ENCODE measurements at places on chromosomes 1 and 21.

DNA sequence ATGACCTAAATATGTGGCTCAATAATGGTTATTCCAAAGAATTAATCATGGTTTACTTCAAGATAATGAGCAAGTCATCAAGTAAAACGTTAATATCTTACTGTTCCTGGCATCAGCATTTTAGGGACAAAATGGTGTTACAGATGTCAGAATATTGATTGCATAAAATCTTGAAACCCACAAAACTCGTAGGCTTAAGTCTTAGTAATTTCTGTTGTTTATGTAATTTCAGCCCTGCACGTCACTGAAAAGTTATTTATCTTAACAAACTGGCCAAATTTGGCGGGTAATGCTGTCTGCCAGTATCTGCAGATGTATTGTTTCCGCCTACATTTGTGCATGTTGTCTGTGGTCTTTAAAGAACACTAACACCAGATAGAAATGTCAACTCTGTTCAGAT is 25.8 kb downstream of the CDC7 start:
- DNase-seq, result no peak

GRCh38 chr21:20997636-20998455 is at the start of gene NCAM2:
Gene NCAM2, plus strand, starts transcription at chr21:20998409.
- DNase-seq, result peak; percentile 39

GRCh38 chr1:207145401-207146058 is 41.5 kb downstream of the C4BPA start:
- DNase-seq, result no peak

- DNase-seq, result no peak
Measured at GRCh38 chr1:238552271-238552670, 661.5 kb upstream of the ZP4 start.

- DNase-seq, result no peak
Measured at GRCh38 chr1:100322436-100323211, 29.7 kb upstream of the CDC14A start.

- no peak for DNase-seq
Measured at GRCh38 chr21:38561613-38562581, 63.6 kb upstream of the ERG start.

GRCh38 chr1:148160343-148161052 is 8.4 kb upstream of the NBPF11 start:
- DNase-seq, result no peak

- DNase-seq, result peak; percentile 57
Measured at GRCh38 chr1:107829036-107829770, 135.8 kb downstream of the VAV3 start.

GRCh38 chr1:229295745-229296144 is 24.8 kb downstream of the RAB4A start:
- DNase-seq, result no peak

- no peak for DNase-seq
Measured at GRCh38 chr1:51342591-51343206, 12.3 kb upstream of the TTC39A start.

- DNase-seq, result no peak
Measured at GRCh38 chr1:62288662-62289061, 30.6 kb downstream of the KANK4 start.

GRCh38 chr21:37159053-37159776 is 86.2 kb downstream of the TTC3 start:
- DNase-seq, result no peak

GRCh38 chr1:149937759-149938158 is 1.1 kb upstream of the MTMR11 start:
- DNase-seq, result no peak

DNA sequence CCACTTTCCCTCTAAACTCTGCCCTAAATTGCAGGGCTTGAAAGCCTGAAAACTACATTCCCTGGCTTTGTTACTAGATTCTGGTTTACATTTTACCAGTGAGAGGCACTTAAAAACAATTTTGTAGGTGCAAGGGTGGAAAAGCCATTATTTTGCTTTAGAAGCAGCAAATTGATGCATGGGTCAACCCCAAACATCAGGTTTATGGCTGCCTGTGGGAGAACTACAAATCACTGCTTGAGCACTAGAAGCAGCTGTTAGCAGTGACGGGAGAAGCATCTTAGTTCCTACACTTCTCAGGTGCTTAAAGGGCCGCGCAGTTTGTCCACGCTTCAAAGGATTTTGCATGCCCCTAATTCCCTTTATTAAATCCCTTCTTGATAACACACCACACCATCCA is 417.2 kb downstream of the PCP4 start:
- DNase-seq, result no peak

DNA sequence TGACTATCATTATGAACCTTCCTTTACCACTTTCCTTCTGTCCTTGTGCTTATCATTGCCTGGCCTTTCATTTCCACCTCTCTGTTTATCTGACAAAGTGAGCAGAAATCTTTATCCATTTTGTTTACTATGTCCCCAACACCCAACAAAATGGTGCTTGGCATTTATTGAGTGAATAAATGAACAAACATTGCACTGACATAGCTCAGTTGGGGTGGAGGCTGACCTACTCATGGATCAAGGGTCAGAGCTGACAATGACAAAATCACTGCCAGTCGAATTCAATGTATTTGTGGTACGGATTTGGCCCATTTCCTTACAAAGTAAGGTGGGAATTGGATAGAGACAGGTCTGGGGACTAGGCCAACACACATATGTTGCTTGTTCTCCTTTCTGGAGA is 257.4 kb upstream of the PLXNA2 start:
- DNase-seq, result no peak

- DNase-seq, result no peak
Measured at GRCh38 chr1:115677565-115677964, 35.8 kb downstream of the VANGL1 start.

- DNase-seq, result no peak
Measured at GRCh38 chr1:1073743-1074587, at the start of gene RNF223. Gene RNF223, minus strand, starts transcription at chr1:1074306. Its CDS starts 1,740 bp downstream, at chr1:1072566.

GRCh38 chr1:186636786-186637185 is 43.4 kb downstream of the PTGS2 start:
- DNase-seq, result no peak

DNA sequence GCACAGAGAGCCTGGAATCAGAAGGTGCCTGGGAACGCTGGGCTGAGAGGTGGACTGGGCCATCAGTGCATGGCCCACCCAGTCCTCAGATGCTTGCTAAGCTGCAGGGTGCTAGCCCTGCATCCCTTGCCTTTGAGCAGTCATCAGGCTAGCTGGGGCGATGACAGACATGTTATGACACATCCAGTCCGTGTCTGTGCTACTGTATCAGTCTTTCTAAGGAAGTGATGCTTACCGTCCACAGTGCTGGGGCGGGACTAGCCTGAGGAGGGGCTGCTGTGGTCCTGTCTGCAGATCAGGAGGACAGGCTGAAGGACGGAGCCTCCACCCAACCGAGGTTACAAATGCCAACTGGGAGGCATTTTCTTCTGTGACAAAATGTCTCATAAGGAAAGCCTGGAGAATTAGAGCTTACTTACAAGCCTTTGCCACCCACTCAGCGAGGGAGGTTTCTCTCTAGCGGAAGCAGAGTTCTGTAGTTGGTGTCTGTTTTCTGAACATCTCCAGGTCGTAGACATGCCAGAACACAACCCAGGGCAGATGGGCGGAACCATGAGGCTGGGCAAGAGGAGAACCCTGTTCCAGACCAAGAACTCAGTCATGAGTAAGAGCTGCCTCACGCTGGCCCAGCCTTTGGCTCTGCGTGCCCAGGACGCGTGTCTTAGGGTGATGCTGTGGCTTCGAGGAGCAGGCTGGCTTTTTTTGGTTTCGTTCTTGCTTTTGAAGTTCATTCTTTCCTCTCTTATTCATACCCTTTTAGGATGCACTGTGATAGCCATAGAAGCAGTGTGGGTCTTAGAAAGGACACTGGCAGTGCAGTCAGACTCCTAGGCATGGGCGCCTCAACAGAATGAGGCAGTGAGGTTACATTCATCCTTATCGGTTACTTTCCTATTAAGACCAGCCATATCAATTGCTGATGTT is 14.3 kb downstream of the SLFNL1 start:
- DNase-seq, result no peak

- DNase-seq, result no peak
Measured at GRCh38 chr1:168598892-168599291, 22.5 kb downstream of the XCL1 start.

- no peak for DNase-seq
Measured at GRCh38 chr1:97767381-97767780, 153.5 kb downstream of the DPYD start.

DNA sequence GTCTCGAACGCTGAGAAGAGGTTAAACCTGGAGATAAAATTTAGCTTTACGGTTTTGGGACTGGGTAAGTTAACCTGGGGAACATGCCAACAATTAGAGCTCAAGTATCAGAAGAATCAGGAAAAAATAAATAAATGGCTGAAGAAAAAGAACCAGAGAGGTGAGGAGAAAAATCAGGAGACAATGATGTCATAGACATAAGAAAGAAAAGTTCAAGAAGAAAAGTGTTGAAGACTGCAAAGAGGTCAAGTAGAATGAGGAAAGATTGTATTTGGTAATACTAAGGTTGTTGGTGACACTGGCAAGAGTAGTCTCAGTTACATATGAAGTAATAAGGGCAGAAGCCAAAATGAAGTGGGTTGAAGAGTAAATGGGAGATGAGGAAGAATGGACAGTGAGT is 26.0 kb downstream of the CDKN2C start:
- no peak for DNase-seq

GRCh38 chr1:23403038-23403336 is 21.6 kb downstream of the TCEA3 start:
- DNase-seq, result no peak

DNA sequence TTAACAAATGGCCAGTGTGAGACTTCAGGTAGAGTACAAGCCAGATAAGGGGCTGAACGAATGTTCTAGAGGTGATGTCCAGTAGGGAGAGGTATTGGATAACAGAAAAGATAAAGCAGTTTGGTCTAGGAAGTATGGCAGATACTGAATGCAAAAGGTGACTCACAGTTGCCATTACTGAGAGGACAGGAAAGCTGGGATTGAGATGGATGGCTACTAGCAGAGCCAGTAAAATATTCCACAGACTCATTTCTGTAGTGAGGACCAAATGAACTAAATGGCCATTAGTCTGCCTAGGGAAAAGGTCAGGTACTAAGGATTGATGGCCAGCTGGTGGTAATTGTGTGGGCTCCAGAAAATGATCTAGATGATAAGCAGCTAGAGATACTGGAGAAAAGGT is 11.5 kb downstream of the MACO1 start:
- DNase-seq, result no peak

GRCh38 chr1:30762152-30762929 is 4.8 kb upstream of the LAPTM5 start:
- no peak for DNase-seq

DNA sequence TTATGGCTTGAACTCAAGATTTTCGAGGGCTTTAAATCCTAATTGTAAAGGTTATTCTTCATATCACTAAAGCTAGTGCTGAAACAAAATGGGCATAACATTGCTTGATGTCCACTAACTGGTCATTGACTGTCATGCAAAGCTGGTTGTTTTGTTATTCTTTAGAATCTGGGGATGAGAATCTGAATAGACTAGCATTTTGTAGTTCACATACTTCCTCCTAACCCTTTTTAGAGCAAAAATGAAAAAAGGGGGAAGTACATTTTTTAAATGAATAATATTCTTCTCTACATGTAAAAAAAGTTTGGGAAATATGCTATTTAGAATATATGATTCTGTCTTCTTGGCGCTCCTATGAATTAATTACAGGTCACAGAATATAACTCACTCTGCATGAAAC is 72.2 kb upstream of the HMCN1 start:
- DNase-seq, result no peak

GRCh38 chr21:38984568-38984967 is 178.8 kb downstream of the ETS2 start:
- no peak for DNase-seq

DNA sequence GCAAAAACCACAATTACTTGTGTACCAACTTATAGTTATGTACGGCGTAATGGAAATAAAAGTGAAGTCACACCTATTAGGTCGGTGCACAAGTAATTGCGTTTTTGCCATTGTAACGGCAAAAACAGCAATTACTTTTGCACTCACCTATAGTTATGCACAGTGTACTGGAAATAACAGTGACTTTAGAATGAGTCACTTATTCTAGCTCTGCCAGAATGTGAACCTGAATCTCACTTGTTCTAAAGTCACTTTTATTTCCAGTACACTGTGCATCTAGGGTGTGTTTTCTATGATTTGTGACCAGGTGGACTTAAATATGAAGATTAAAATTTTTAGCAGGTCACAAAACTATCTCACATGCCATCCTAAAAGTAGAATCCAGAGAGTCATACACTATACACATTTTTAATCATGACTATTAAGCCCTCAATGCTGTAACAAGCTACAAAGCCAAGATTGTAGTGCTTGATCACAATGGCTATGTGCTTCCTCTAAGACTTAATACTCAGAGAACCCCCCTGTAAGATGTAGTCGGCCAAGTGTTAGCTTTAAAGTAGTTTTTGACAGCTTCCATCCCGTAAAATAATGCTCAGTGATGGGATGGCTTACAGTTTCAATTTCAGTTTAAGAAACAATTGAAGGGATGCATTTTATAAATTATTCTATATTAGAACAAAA is 218.8 kb downstream of the NEGR1 start:
- no peak for DNase-seq

- DNase-seq, result no peak
Measured at GRCh38 chr1:228477263-228477662, 9.9 kb upstream of the RNF187 start.

DNA sequence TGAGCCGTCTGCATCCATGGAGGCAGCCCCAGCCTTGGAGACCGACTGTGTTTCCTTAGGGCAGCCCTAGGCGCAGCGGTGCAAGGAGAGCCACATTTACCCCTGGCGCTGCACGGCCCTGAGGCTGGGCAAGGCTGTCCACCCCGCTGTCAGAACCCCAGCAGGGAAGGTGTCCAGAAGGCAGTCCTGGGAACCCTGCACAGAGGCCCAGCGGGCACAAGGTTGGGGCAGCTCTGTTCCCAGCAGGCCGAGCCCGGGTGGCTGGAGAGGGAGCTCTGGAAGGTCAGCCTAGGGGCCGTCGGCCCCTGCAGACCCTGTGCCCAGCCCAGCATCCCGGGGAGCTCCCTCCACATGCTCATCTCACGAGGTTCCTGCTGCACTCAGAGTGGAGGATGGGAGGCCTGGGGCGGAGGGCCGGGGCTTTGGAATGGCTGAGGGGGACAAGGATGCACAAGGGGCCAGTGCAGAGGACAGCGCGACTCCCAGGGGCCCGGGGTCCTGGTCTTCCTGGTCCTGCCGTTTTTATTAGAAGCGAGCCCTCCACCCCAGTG is 19.9 kb upstream of the SAMD11 start:
- no peak for DNase-seq

- peak; percentile 3 for DNase-seq
Measured at GRCh38 chr1:200731654-200732332, 6.9 kb upstream of the CAMSAP2 start.

DNA sequence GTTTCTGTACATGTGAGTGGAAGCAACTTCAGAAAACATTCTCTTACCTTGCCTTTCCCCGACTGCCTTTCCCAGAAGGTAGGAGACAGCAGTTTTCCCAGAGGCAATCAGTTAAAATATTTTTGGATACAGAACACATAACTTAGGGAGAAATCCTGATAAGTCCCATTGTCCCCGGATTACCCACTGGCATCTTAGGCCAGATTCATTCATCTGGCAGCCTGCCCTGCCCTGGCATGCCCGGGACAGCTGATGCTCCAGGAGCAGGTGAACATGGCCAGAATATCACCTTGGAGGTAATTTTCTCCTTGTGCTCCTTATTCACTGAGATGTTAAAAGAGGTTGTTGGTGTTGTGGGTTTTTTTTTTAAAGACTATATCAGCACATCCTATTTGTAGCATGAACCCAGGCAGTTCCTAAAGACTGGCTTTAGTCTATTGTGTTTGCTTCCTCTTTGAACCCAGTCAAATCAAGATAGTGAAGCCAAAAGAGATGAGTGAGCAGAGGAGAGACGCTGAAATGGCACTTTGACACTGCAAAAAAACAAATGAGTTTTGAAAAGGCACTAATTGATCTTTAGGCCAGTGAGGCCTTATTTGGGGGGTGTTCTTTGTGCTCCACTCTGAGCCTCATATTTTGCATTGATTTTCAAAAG is 139.6 kb downstream of the PLPP3 start:
- DNase-seq, result peak; percentile 70
